ENCODE measurements at places on chromosomes 7 and 10.

DNA sequence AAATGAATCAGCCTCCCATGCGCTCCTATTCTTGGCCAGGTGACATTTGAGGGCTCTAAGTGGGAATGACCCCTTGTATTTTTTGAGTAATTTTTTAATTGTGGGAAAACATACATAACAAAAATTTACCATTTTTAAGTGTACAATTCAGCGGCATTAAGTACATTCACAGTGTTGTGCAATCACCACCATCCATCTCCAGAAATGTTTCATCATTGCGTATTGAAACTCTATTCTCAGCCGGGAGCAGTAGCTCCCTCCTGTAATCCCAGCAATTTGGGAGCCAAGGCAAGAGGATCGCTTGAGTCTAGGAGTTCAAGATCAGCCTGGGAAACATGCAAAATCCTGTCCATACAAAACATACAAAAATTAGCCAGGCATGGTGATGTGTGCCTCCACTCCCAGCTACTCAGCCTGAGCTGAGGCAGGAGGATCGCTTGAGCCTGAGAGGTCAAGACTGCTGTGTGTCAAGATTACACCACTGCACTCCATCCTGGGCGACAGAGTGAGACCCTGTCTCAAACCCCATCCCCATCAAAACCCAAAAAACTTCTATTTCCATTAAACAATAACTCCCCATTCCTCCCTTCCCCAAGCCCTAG, 2.5 kb downstream of the ANTXRL start:
- no peak for DNase-seq

- DNase-seq, result no peak
These were observed 14.4 kb upstream of the RBM20 start for GRCh38 chr10:110629680-110630191.

DNA sequence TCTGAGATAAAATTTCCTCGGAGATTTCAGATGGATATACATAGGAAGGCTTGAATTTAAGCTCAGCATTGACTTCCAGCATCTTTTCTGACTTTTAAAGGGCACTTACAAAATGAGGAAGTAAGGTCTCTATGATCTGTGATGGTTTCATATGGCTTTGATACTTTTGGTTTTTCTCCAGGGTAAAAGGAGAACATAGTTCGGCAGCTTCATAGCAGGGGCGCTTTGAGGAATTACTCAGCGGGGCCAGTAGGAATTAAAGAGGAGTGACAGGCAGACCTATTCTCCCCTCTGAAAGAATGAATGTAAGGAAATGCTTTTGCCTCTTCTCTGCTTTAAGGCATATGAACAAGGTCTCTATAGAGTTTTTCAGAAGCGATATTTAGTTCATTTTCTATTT, 80.0 kb upstream of the PCDH15 start:
- DNase-seq, result no peak

DNA sequence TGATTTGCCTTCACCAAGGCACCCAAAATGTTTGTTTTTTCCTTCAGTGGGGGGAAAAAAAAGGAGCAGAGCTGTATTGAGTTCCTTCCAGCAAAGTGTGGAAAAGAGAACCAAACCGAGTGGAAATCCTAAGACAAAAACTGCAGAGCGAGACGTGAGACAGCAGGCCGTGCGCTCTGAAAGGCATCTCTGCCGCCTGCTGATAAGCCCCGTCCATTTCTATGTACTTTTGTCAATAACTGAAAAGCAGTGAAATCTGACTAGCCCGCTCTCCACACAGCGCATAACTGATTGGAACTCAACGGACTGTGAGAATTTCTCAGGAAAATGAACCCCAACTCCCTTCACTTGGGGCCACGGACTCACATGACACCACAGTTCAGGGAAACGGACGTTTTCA, 83.2 kb downstream of the COBL start:
- DNase-seq, result no peak

DNA sequence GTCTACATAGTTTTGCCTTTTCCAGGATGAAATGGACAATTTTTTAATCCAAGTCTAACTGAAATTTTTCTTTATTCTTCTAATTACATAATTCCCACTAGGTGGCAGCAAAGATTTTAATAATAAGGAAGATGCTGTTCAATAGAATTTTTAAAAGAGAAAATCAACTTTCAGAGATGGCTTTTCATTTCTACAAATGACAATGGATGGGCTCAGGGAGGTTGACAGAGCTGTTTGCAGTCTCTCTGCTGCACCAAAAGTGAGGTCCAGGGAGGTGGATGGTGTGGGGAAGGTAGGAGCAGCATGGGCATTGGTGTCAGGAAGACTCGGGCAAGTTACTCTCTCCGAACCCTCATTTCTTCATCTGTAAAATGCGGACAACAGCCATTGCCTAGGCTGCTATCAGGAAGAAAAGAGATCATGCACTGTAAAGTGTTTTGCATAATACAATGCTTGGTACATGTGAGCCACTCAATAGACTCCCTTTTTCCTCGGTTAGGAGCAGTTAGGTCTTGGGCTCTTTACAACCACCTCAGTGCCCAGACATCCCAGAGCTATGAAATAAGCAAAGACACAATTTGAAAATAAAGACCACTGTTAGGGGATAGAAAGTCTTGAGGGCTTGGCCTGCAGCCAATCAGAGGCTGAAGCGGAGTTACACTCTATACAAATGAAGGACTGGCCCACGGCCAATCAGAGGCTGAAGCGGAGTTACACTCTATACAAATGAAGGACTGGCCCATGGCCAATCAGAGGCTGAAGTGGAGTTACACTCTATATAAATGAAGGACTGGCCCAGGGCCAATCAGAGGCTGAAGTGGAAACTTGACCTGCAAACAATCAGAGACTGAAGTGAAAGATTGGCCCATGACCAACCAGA, 107.1 kb downstream of the ABLIM1 start:
- DNase-seq, result no peak

- no peak for DNase-seq
These were observed 190.3 kb downstream of the TWIST1 start for GRCh38 chr7:18927134-18927533.

- DNase-seq, result no peak
These were observed 15.3 kb downstream of the AOC1 start for GRCh38 chr7:150867605-150868004.

- DNase-seq, result no peak
These were observed 9.0 kb downstream of the FAM204A start for GRCh38 chr10:118332948-118333710.

- no peak for DNase-seq
These were observed 1.9 kb upstream of the PWWP2B start for GRCh38 chr10:132394936-132395703.

GRCh38 chr10:55024713-55025112, 223.7 kb upstream of the PCDH15 start:
- DNase-seq, result no peak

DNA sequence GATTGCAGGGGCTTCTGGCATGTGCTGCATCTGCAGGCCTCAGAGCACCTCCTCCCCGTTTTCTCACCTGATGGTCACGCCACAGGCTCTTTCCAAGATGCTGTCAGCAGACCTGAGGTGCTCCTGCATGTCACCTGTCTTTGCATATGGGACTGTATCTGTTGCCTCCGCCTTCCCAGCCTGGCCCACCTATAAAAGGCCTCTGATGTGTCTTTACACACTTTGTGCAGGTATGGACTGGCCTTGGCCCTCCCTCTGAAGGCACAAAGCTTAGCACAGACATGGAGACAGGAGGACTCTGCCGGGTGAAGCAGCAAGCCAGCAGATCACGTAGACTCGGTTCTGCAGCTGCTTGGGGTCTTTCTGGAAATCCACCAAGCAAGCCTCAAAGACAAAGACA, 220.9 kb upstream of the PPP2R2D start:
- DNase-seq, result no peak

DNA sequence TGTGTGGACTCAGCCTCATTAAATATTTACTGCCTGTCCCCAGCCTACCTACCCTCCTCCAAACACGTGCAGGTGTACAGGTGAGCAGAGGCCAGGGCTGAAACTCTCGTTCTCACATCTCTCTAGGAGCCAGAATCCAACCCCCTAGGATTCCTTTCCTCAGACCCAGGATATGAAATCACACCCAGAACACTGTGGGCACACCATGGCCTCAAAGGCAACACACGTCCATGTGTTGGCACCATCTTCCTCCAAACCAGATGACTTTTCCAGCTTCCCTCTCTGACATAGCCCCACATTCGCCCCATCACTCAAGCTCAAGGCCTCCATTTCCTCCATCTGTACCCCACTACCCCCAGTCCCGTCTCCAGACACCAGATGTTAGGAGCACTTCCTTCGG, 51.8 kb upstream of the DUSP5 start:
- peak; percentile 3 for DNase-seq

DNA sequence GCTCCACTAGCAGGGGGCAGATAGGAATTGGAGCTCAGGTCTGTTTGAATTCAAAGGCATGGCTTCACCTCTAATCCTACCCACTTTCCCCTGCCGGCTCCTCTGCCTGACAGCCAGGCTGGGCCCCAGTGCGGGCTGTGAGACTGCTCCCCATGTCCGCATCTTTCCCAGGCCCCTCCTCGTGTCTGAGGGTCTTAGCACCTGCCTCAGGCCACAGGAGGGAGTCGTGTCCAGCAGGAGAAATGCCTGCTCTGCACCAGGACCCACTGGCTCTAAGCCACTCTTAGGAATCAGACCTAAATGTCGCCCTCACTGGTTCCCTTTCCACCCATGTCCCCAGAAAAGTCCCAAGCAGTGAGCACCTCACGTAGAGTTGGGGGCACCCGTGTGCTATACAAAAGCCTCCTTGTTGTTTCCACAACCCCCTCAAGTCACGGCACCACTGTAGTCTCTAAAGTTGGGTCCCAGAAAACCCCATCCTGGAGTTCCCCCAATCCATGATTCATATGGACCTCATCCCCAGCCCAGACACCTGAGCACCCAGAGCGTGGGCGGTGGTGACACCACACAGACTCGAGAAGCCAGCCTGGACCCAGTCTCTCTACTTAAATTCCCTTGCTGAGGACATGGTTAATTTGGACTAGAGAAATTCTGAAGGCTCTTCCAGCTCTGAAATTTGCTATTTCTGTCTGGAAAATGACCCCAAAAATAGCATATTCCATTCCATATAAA, 466.4 kb upstream of the ZMIZ1 start:
- DNase-seq, result no peak

- no peak for DNase-seq
These were observed 56.4 kb downstream of the VIPR2 start for GRCh38 chr7:159088016-159088865.

DNA sequence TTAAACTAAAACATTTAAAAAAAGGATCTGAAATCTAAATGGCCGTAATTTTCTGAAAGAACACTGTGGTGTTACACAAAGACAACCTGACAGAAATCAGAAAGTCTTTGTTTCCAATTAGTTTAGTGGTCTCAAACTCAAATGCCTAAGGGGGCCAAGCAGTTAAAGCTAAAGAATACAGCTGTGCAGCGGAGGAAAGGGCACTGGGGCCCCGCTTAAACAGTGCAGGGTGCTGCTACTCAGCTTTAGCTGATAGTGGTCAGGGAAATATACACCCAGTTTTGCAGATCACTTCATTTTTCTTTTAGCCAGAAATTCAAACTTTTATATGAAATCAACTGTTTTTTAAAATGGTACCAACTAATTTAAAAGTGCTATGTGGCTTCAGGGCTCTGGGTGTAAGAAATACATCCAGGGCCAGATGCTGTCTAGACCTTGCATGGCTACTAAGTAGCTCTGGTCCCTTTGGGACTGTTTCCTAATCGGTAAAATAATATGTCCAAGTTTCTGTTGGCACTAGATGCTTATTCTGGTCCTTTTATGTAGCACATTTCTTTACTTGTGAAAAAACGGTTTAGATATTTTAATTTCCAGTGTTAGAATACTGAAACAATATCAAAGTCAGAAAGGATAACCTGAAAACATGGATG, 161.8 kb upstream of the LAMB4 start:
- no peak for DNase-seq

GRCh38 chr7:89023877-89024276, 228.3 kb upstream of the TEX47 start:
- no peak for DNase-seq

DNA sequence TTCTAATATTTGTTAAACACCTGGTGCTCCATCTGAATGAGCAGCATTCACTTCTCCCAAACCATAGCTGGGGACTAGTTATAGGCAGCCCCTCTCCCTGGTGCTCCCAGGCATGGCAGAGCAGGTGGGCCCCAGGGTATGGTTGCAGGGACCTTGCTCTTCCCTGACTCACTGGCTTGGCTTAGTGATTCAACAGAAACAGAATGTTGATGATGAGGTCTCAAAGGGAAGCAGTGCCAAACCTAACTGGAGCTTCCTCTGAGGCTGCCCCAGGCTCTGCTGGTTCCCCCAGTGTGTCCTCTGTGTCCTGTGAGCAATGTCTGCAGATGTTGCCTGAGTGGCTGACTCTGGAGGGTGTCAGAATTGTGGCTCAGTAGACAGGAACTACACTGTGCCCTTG, 3.7 kb downstream of the GPR26 start:
- no peak for DNase-seq

GRCh38 chr7:16063221-16063620, 358.1 kb downstream of the CRPPA start:
- DNase-seq, result no peak

DNA sequence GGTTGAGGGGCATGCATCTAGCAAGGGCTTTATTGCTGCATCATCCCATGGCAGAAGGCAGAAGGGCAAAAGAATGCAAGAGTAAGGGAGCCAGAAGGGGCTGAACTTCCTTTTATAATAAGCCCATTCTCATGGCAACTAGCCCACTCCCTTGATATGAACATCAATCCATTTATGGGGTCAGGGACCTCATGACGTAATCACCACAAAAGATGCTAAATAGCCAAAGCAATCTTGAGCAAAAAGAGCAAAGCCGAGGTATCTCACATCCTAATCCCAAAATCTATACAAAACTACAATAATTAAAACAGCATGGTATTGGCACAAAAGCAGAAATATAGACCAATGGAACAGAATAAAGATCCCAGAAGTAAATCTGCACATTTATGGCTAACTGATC, 499.9 kb downstream of the ATRNL1 start:
- no peak for DNase-seq

DNA sequence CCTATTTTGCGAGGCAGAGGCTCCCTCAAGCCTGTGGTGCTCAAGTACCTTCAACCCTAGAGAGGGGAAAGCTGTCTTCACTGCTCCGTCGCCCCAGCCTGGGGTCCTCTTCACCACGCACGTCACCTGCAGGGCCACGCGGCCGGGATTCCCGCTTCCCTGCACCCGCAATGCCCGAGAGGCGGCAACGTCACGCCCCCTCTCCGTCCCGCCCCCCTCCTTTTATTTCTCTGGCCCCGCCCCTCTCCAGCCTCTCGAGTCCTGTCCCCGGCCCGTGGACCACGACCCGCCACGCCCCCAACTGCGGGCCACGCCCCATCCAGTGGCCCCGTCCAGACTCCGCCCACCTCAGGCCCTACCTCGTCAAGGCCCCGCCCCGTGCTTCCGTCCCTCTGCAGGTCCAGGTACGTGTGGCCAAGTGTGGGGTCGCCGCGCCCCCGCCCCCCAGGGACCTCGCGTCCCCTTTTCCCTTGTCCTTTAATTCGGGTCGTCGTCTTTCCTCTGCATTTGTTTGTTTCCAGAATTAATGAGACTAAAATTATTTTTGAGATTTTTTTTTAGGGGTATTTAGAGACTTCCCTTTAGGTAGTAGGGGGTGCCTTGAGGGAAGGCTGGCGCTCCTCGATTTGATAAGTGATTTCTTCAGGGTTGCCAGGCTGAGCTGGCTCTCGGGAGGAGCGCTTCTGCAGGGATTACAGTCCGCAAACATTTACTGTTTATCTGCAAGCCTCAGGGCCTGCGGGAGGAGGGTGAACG, 69.8 kb upstream of the BAIAP2L1 start:
- peak; percentile 20 for DNase-seq
